Motor neuron (in vitro differentiated cells): ENCODE measurements at places on chromosomes 4 and X.

DNA sequence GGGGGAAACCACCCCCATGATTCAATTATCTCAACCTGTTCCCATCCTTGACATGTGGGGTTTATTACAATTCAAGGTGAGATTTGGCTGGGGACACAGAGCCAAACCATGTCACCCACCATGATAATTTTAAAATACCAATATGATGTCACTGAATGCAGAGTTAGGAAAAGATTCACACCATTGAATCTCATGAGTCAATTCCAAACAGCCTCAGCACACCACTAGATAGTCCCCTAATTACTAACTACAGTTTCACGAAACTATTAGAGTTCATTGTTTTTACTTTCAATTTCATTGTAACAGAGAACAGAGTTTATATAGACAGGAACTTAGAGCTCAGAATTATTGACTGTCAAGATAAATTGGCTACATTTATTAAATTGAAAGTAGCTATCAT lies 410.2 kb downstream of the FAM47A start:
- no peak for ATAC-seq

GRCh38 chr4:85028910-85029309 lies 62.4 kb upstream of the WDFY3 start:
- ATAC-seq = peak; percentile 53

DNA sequence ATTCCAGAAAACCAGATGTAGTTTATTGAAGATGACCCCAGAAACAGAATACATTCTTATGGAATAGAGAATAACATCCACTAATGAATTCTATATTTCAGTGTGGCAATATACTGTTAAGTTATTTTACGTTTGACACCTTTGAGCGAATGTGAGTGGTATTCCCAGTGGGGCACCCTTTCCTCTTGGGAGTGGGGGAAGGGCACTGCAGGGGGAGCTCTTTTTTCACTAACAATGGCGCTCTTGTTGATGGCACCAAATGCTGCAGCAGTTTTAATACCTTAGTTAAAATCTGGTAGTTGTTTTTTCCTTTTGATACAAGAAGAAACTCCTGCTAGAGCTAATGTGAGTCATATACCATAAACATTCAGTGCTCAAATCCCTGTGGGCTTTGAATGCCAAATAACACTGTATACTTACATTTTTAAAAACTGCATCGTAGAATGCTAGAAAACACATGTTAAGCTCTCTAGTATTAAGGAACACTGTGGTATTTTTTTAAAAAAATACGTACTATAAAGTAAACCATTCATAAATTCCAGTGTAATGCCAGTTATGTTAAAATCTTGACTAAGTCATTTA lies 178.5 kb downstream of the DCHS2 start:
- no peak for ATAC-seq

DNA sequence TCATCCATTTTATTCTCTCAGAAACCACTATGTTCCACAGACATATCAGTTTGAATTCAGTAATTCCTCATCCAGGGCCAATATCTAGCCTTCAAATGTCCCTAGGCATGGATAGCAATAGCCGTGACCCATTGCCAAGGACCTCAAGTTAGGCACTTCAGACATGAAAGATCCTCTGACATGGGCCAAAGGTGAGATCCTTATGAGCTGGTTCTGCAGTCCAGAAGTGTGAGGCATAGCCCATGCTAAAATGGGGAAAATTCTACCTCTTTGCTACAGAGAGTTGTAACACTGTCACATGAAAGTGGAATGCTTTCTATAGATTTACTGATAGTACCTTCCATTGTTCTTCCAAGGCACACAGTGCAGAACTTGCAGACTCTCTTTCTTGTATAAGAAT lies 349.7 kb upstream of the GALNT7 start:
- no peak for ATAC-seq

DNA sequence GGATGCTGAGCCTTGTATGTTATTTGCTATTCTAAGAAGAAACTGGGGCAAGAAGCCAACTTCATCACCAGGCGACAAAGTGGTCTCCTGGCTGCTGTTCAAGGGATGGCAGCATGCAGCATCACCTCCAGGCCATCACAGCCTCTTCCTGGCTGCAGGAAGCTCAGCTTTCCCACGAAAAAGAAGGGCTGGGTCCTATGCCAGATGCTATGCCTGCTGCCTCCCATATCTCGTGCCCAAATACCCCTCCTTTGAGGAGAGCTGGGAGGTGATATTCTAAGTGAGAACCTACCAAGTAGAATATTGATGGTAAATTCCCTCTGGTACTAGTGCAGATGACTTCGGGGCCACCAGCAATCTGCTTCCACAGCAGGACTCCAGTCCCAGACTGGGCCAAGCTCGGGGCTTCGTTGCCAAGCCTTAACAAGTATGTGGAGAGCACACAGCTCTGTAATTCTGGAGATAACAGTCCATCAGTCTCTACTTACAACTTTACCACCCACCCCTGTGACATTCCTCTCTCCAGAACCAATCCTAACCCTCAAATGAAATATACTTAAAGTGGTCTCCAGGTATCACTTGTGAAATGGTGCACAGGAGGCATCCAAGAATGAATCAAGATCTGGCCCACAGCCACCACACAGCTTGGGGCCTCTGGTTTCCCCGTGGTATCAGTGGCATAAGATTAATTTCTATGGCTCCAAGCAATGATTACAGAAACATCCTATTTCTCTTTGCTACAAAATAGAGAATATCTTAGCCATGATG lies 149.3 kb downstream of the PALLD start:
- no peak for ATAC-seq

GRCh38 chr4:80732010-80732409 lies 298.5 kb upstream of the BMP3 start:
- ATAC-seq = no peak

- peak; percentile 86 for ATAC-seq
These were observed 38.4 kb downstream of the SAGE1 start for GRCh38 chrX:135931644-135932487.

- ATAC-seq = no peak
These were observed 60.4 kb downstream of the SUPT20HL2 start for GRCh38 chrX:24253469-24253868.

DNA sequence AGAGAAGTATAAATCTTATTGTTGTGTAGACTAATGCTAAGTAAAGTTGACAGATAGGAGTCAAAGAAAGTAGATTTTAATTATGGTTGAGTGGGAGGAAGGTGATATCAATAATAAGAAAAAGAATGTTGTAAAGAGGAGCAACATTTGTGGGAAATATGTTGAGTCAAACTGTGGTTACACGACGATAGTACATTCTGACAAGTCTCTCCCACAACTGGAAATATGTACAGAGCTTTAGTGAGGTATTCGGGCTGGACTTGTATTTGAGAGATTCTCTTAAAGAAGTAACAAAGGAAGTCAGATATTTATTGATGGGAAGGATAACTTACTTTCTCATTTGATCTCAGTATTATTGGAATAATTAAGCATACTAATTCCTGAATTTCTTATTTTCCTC lies 525.3 kb upstream of the MAGEB2 start:
- no peak for ATAC-seq

GRCh38 chrX:78330068-78330467 lies 2.7 kb upstream of the CYSLTR1 start:
- ATAC-seq = peak; percentile 40

DNA sequence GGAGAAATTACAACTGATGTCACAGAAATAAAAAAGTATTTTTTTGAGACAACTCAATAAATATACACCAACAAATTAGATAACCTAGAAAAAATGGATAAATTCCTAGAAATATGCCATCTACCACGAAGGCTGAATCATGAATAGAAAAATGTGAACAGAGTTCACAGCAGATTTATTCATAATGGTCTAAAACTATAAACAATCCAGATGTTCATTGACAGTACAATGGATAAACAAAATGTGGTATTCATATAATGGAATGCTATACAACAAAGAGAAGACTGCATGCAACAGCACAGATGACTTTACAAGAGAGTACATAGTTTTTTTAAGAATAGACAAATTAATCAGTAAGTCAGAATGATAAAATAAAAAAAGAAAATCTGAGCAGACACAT lies 55.2 kb downstream of the CLOCK start:
- no peak for ATAC-seq

- no peak for ATAC-seq
These were observed 155.8 kb downstream of the ATP10D start for GRCh38 chr4:47640911-47641310.

DNA sequence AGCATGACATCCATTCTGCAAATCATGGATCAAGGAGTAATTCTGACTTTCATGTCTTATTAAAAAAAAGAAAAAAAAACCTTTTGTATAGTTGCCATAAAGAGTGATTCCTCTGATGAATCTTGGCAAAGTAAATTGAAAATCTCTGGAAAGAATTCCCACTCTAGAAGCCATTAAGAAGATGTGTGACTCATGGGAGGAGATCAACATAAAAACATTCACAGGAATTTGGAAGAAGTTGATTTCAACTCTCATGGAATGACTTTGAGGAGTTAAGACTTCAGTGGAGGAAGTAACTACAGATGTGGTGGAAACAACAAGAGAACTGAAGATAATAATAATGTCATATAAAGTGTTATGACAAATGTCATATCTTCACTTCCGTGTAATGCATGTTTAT lies 204.2 kb downstream of the PABPC4L start:
- no peak for ATAC-seq

DNA sequence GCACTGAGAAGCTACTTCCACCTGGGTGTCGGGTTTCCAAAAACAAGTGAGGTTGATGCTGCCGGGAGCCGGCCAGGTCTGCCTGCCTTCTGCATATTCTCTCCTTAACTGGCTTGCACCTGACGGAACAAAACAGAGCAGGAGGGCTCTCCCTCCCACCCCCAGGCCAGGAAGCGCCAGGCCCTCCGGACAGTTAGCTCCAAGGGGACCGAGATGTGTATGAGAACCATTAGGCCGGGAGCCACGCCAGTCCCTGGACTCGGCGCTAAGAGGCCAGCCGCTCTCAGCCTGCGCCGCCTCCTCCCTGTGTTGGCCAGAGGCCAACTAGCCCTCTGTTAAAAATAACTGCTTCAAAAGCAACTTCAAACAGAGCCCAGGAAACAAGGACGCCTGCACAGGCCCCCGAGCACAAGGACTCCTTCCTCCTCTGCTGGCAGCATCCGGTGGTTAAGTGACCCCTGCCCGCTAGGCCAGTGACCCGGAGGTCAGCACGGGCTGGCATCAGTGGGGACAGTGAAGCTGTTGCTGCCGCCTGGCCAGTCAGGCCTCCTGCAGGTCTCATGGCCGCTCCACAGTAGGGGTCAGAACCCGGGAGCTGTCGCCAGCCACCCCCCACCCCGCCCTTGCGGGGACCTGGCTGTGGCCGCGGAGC lies 107.9 kb downstream of the ABLIM2 start:
- peak; percentile 84 for ATAC-seq

- no peak for ATAC-seq
These were observed 36.5 kb downstream of the HERC3 start for GRCh38 chr4:88628746-88629145.

- no peak for ATAC-seq
These were observed 19.9 kb downstream of the AR start for GRCh38 chrX:67563469-67564448.
